Activated CD4-positive, alpha-beta T cell treated with anti-CD3 and anti-CD28 coated beads, Interleukin-2, amount 50 U/mL, for 24 hours (primary cell): ENCODE measurements at places on chromosomes 2 and 18.

DNA sequence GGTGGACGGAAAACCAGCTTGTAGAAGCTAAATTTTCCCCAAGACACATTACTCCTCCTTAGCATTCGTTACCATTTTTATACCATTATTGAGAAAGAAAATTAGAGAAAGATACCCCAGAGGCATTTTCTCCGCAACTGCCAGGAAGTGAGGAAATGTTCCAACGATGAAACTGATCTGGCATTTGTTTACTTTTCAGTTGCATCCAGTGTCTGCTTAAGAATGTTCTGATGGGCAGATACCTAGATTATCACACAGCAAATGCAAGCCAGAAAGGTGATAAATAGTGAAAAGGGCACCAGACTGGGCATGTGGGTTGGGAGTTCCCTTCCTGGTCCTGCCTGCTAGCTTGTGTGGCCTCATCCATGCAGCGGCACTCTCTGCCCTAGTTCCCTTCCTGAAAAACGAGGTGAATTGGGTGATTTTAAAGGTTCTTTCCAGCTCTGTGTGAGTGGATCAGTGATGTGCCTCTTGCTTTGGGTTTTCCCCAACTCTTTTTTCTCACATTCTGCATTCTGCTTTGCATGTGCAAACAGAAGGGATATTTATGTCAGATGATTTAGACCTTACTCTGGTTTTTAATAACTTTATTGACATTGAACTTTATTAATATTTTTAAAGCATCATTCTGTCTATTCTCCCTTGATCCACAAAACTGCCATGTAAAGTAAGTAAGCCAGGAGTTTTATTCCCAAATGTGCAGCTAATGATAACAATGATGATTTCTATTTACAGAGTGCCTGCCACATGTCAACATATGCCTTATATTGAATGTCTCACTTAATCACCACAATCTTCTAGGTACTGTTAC lies 139.6 kb downstream of the INSIG2 start:
- DNase-seq: no peak

DNA sequence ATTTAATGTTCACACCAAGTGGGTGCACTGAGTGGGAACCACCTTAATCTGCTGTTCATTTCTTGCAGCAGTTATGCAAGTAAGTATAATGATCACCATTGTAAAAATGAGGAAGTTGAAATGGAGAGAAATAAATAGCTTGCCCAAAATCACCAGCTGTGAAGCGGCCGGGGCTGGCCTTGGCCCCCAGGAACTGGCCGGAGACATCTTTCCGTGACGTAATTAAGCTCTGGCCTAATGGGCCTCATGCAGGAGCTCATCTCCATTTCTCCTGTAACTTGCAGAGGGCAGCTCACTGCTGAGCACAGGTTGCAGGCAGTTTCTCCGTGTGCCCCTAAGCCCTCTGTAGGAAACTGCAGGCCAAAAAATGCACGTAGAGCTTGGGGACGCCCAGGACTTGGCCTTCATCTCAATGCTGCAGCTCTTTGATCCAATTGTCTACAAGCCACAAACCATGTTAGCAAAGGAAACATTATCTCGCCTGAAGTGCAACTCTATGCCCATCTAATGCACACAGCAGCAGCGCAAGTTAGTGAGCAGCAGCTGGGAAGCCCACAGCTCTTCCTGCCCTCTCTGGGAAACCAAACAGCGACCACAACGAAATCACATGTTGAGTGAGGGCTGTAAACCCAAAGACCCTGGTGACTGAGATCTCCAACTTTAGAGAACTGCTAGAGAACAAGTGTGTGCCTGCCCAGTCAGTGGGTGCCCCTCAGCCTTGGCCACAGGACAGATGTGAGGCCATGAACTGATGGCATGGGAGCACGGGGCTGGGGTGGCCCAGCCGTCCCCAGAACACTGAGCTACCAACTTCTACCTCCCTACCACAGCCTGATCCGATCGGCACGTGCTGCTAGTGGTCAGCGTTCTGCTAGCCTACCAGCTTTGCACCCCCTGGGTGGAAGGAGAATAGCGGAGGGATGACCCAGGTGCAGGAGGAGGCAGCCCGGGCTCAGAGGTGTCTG lies 28.8 kb downstream of the APCDD1 start:
- DNase-seq: no peak

- DNase-seq: no peak
Observed at GRCh38 chr2:41934329-41934958, 113.4 kb upstream of the PKDCC start.

DNA sequence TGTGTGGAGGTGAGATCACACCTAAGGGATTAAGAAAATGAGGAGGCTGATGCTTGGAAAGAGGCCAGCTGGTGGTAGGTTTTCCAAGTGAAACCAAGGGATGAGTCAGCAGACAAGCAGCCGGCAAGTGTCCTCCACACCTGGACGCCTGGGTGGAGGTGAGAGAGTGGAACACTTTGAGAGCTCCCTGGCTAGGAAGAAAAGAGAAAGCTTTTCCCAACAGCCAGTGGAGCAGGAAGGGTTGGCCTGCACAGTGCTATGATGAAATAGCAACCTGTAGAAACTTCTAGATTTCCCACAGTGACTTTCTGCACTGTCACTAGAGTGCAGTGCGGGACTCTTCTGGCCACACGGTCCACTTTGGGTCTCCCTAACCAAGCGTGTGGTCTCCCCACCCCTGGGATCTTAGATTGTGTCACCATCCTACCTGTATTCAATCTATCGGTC lies 19.6 kb upstream of the IL37 start:
- DNase-seq: no peak

- DNase-seq: no peak
Observed at GRCh38 chr2:72127401-72128058, 20.1 kb downstream of the CYP26B1 start.

DNA sequence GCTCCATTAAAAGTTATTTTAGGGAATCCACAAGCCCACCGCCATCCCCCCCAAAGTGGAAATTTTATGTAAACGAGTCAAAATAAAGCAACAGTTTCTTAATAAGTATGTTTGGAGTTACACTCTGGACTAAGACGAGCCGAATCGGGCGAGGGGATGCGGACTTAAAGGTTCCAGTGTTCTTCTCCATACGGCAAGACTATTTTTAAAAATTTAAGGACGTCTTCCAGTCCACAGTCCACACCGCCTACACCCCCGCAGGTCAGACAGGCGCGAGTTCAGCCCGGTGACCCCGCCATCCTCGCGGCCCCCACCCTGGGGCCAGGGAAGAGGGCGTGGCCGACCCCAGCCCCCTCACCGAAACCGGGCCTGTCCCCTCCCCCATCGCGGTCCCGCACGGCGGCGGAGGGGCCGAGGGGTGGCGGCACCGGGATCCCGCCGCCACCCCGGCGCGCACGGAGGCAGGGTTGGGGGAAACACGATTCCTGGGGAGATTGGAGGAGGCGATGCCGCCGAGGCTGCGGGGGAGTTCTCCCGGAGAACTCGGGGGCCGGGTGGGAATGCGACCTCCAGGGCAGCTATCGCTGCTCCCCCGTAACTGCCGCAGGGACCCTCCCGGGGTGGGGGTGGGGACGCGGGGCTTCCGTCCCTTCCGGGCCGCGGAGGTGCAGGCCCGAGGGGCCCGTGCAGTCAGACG lies 24.5 kb upstream of the SMAD7 start:
- DNase-seq: no peak

DNA sequence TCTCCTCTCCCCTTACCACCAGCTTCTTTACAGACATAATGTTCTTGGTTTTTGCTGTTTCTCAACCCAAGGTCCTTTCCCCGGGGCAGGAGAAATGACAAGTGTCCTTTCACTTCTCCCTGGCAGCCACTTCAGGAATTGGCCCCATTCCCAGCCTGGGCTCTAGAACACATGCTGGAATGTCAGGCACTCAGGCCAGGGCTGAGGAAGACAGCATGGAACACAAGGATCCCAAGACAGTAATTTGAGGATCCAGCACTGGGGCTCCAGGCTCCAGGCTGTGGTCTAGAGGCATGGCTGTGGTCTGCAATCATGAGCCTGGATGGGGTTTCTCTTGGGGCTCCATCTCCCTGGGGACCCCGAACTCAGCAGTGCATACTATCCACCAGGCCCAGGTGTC lies 201.4 kb downstream of the CELF4 start:
- DNase-seq: no peak

GRCh38 chr2:170371231-170371998 lies 193.5 kb downstream of the MYO3B start:
- DNase-seq: no peak

DNA sequence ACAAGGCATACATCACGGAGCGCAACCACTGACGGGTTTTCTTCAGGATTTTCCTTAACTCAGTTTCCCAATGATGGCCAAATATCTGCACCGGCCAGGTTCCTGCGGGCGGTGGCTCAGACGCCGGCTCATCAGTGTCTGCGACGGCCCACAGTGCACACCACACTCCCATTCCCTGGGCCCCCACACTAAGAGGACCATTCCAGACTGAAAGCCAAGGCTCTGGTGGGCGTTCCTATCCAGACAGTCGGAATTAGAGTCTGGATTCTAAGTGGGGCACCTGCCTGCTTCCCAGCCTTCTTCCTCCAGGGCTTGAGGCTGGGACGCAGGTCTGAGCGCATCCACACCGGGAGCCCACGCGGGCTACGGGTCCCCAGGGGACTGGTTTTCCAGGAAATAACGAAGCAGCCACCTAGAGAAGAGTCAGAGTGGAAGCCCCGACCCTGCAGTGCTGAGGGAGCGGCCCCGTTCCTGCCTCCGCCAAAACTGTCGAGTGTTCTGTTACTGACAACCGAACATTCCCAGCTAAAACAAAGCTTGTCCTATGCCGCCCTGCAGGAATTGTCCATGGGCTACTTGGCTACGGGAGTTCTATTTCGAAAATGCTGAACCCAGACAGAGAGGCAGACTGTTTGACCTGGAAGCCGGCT lies 75.3 kb downstream of the TMEM18 start:
- no peak for DNase-seq

GRCh38 chr2:71988170-71988569 lies 159.5 kb downstream of the CYP26B1 start:
- no peak for DNase-seq

GRCh38 chr18:57086163-57086562 lies 60.7 kb upstream of the BOD1L2 start:
- DNase-seq: no peak

DNA sequence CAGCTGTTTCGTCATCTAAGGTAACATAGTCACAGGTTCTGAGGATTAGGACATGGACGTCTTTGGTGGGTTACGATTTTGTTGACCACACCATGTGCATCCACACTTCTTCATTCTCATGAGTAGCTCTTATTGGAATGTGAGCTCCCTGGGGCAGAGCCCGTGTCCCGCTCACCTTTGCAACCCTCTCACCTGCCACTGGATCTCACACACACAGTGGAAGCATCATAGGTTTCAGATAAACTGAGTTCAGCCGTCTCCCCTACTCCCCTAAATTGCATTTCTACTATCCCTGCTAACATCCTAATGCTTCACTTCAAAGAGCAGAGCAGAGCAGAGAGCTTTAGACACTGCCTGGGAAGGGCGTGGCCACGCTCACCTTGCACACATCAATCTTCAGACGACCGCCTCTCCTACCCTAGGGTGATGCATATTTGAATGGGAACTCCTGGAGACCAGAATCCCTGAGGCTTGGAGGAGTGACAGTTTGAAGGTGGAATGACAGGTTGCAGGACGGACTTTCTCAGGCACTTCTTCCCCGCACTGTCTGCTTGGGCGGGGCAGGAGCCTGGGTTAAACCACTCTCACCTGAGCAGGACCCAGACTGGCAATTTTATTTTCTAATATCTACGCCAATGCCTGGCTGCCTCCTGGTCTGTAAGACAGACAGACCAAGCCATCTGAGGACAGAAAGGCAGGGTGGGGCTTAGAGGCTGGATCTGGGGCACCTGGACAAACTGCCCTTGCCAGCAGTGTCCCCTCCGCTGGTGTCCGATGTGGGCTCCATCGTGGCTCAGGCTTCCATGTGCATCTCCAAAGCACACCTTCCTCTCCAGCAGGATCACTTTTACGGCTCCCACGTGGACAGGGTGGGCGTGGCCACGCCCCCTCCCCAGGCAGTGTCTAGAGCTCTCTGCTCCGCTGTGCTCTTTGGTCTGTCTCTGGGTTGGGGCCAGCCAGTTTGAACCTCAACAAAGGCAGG lies 229.5 kb upstream of the COPS8 start:
- DNase-seq: no peak

DNA sequence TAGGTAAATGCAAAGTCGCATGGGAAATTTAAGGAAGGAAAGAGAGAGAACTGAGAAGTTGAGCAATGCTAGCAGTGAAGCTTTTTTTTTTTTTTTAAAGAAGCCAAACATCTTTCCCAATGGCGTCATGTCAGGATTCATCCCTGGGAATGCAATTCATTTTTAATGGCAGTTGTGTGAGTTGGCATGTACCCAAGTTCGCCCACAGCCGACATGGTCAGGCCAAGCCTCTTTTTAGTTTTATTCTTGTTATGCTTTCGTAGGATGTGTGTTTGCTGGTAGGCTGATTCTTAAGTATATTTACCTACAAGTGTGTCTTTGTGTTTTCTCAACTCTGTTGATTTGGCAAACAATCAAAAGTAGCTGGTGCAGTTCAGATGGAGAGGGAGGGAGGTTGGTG lies 127.6 kb upstream of the ITGA6 start:
- DNase-seq: no peak

DNA sequence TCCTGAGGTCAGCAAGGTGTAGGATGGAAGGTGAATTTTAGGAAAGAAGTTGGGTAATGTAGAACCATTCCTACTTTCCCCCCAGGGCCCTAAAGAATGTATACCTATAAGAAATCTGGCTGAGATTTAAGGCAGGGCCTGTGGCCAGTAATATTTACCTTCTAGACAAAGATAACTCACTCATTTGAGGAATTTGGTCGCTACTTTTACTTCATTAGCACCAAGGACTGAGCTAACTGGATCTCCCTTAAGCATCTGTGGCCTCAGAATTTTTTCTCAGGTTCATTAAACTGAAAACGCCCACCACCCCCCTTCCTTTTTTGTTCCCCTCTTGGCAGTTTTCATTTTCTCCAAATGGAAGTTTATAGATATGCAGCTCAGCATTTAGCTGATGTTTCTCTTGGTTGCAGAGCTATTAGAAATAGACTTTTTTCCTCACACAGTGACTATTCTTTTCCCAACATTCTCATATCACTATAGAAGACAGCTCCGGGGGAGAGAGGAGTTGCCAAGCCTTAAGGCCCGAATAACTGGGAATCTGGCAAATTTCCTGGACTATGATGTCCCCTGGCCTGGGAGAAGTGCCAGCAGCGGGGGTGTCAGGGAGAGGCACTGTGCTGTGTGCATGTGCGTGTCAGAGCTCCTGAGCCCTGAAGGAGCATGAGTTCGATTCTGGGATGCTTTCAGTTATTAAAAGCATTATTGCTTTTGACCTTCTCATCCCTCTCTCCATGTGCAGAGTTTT lies 310.9 kb downstream of the PRKCE start:
- no peak for DNase-seq

DNA sequence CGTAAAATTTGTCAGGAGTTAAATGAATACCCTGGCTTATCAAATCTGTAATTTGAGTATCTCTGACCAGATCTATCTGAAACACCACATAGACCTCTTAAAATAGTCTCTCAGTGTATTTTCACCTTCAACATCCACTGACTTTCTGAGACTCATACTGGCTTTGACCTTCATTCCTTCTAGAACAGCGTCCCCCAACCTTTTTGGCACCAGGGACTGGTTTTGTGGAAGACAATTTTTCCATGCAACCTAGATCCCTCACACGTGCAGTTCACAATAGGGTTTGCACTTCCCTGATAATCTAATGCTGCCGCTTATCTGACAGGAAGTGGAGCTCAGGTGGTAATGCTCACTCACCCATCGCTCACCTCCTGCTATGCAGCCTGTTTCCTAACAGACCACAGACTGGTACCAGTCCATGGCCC lies 3.2 kb downstream of the NBAS start:
- no peak for DNase-seq

GRCh38 chr18:58087928-58088690 lies 44.1 kb downstream of the NEDD4L start:
- DNase-seq: no peak

GRCh38 chr18:35797948-35798347 lies 174.5 kb upstream of the RMP24 start:
- DNase-seq: no peak
